Stimulated activated CD4-positive, alpha-beta T cell treated with anti-CD3 and anti-CD28 coated beads, Interleukin-4, amount 100 ng/mL, for 4 hours (primary cell): ENCODE measurements at places on chromosomes 2 and 18.

DNA sequence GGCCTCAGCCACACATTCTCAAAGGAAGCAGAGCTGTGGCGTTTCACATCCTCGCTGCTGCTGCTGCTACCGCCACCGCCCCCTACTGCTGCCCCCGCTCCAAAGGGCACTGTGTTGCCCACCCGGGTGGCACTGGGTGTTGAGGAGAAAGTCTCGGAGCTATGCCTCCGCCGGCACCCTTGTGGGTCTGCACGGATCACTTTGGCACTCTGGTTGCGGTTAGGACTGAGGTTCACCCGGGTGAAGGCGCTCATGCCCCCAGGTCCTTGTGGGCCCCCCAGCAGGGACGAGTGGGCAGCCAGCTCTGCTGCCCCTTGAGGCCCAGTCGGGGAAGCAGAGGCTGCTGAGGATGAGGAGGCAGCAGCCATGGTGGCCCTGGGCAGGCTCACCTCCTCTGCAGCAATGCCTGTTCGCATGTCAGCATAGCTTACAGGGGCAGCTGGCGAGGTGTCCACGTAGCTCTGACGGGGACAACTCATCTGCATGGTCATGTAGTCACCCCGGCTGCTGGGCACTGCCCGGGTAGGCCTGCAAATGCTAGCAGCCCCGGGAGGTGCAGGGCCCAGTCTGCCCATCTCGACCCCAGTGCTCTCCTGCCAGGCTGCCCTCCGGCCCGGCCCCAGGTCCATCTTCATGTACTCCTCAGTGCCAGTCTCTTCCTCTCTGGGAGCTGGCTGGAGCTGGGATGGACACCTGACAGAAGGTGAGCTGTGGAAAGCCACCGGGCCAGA lies 4.2 kb downstream of the IRS1 start:
- DNase-seq: no peak

GRCh38 chr2:137192366-137193310 lies 427.3 kb downstream of the THSD7B start:
- no peak for DNase-seq

- DNase-seq: no peak
These were observed 78.4 kb upstream of the ZNF516 start for GRCh38 chr18:76573325-76574025.

DNA sequence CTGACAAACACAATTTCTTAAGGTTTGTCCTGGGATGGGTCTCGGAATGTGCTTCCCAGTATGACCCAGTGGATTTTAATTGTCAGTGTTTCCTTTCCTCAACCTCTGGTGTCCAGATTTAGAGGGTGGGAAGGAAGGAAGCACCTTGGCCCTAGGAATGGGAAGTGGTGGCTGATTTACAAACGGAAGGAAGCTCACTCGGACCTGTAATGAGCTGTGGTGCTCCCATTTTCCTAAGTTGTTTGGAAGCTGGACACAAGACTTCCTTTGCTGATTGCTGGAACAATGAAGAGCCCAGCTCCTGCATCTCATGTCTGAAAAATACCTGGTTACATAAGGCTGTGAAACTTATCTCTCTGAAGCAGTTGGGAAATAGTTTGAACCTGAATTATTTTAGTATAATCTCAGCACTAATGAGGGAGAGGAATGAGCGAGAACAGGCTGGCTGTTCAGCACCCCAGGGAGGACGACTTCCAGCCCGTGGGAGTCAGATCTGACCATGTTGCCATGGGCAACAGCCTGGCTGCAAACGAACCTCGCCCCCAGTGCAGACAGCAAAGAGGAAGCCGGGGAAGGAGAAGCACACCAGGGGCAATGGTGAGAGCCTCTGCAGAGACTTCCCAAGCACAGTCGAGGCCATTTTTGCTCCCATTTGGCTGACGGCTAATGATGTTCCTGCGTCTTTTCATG lies 74.4 kb upstream of the ASB18 start:
- no peak for DNase-seq

GRCh38 chr18:51767293-51767692 lies 569.8 kb upstream of the MEX3C start:
- DNase-seq: no peak

GRCh38 chr2:165407466-165407865 lies 62.0 kb upstream of the CSRNP3 start:
- no peak for DNase-seq

GRCh38 chr2:118769707-118770400 lies 77.6 kb downstream of the EN1 start:
- no peak for DNase-seq

DNA sequence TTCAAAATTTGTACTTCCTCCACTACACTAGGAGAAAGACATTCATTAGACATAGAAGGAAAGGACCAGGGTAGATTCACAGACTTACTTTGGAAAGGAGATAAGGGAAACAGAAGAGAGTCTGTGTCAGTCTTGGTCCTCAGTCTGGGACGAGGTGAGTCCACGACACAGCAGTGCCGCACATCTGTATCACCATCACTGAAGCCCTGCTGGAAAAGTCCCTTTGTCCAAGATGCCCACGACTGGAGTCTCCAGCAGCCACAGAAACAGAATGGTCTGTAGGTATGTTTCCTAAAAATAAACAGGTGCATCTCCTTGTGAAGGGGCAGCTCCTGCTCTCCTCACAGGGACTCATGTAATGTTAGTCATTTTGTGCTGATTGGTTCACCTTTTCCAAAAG lies 27.4 kb downstream of the COX7A2L start:
- DNase-seq: no peak

- no peak for DNase-seq
These were observed 609.5 kb upstream of the SLC8A1 start for GRCh38 chr2:41061356-41061755.

- no peak for DNase-seq
These were observed 153.6 kb downstream of the GBX2 start for GRCh38 chr2:236014408-236015131.

DNA sequence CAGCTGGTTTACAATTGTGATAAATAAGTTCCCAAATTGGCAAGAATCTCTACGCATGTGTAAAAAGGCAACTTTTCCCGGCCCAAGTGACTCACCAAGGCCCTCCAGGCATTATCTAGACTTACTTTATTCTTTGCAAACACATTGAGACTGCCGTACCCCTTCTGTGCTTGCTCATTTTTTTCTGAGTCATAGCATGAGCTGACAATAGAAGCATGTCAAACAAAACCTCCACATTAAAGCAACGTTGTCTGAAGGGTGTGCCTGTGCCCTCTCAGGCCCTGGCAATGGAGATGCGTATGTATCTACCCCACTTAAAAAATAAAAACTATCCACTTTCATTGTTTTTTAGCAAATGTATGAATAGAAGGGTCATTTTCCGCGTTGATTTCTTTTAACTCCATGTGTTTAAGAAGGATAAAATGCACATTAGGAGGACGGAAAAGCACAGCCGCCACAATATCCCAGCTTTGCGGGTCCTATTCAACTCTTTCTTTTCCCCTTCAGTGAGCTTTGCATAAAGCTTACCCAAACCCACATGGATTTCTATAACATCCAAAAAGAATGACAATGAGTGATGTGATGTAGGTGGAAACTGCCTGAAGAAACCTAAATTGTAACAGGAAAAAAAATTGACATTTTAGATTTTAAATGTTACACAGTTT lies 298.2 kb downstream of the CDCA7 start:
- no peak for DNase-seq

- DNase-seq: no peak
These were observed 38.9 kb downstream of the KDM3A start for GRCh38 chr2:86480105-86480504.

DNA sequence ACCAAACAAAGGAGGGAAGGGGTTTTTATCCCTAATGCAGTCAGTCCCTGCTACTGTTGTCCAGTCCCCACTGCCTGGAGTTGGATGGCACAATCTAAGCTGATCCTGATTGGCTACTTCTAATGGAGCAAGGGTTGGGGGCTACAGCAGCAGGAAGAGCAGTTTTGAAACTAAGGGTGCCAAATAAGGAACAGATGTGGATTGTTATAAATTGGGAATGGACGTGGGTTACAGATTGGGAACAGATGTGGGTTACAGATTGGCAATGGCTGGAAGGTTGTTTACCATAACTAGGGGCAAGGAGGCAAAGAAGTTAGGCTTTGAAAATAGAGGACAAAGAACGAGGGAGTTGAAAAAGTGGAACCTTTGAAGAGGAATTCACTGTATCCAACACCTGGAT lies 16.0 kb upstream of the PROM2 start:
- DNase-seq: no peak

GRCh38 chr2:27587025-27587424 lies 4.2 kb downstream of the ZNF512 start:
- no peak for DNase-seq

GRCh38 chr2:38095079-38095995 lies 19.4 kb upstream of the CYP1B1 start:
- DNase-seq: no peak

- DNase-seq: no peak
These were observed 219.0 kb downstream of the ACTR3 start for GRCh38 chr2:114108824-114109416.

DNA sequence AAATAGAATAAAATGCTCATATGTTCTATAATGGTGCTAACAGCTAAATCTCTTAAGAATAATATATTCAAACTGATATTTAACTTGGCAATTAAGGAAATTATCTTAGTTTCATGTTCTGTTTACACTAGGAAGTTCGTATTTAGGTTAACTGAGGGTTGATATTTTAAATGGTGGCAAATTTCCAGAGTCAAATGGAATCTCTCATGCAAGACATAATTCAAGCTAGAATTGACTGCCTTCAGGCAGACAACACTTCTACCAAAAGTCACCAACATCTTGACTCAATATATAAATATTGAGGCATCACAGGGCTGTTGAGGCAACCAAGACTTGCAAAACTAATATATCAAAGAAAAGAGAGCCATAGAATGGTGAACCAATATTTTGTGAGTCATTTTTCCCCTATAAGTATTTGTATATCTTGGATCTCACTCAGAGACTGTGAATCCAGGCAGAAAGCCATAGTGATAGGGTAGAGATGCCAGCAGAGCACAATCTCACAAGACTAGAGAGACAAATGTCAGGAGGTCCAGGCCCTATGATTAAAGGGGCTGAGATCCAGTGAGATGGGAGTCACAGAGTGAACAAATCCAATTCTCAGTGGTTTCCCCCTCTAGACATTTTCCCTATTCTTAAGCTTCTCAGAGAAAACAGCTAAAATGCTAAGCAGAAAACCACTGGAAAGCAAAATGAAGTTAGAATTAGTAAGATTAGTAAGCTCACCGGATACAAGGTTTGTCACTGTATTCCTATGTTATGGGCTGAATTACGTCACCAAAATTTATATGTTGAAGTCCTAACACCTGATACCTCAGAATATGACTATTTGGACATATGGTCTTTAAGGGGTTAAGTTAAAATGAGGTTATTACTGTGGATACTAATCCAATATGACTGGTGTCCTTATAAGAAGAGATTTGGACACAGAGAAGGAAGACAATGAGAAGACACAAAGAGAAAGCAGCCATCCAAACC lies 358.2 kb upstream of the UBE2E3 start:
- DNase-seq: no peak
